ENCODE measurements at places on chromosomes 16 and 17.

DNA sequence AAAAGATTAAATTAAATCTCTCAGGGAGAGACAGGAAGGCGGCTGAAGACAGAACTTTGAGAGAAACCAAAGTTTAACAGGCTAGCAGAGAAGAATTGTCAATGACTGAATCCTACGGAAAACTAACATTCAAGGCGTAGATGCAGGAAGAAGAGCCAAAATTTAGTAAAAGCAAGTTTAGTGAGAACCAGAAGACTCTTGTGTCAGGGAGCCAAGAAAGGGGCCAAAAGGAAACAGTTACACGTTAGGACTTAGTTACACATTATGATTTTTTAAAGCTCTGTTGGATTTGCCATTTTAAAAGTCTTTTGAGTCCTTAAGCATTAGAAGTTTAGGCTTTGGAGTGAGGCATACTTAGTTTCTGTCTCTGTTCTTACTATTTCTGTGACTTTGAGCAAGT lies 164.6 kb downstream of the CHD9 start:
- DNase-seq: no peak

DNA sequence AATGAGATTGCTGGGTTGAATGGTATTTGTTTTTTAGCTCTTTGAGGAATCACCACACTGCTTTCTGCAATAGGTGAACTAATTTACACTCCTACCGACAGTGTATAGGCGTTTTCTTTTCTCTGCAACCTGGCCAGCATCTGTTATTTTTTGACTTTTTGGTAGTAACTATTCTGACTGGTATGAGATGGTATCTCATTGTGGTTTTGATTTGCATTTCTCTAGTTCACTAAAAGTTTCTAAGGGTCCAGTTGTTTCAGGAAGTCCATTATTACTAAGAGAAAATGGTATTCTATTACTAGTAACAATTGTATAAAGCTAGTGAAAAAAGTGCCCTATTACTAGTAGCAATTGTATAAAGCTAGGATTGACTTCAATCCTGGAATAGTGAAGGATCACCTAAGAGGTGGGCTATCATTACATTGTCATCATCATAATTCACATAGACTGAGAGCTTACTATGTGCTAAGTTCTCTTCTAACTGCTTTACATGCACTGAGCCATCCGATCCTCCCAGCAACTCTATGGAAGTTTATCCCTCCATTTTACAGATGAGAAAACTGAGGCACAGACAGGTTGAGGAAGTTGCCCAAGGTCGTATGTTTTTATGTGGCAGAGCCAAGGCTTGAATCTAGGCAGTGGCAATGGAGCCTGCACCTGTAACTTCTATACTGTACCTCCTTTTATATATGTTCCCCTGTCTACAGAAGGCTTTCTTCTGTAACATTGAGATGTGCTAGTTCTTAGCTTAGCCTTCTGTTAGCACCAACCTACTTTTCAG lies 13.4 kb upstream of the SMIM36 start:
- DNase-seq: no peak

DNA sequence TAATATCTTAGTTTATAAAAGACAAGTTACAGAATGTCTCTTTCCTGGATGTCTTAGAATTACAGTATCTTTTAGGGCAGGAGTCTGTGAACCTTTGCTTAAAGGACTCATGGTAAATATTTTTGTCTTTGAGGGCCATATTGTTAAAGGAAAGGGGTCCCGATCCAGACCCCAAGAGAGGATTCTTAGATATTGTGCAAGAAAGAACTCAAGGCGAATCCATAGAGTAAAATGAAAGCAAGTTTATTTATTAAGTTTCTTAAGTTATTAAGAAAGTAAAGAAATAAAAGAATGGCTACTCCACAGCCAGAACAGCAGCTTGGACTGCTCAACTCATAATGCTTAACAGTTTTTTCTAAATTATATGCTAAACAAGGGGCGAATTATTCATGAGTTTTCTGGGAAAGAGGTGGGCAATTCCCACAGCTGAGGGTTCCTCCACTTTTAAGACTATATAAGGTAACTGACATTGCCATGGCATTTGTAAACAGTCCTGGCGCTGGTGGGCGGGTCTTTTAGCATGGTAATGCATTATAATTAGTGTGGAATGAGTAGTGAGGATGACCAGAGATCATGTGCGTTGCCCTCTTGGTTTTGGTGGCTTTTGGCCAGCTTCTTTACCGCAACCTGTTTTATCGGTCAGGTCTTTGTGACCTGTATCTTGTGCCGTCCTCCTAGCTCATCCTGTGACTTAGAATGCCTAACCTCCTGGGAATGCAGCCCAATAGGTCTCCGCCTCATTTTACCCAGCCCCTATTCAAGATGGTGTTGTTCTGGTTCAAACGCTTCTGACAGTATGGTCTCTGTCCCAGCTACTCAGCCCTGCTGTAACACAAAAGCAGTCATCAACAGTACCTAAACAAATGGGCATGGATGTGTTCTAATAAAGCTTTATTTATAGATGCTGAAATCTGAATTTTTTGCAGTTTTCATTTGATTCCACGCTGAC lies 53.2 kb downstream of the BMERB1 start:
- no peak for DNase-seq

DNA sequence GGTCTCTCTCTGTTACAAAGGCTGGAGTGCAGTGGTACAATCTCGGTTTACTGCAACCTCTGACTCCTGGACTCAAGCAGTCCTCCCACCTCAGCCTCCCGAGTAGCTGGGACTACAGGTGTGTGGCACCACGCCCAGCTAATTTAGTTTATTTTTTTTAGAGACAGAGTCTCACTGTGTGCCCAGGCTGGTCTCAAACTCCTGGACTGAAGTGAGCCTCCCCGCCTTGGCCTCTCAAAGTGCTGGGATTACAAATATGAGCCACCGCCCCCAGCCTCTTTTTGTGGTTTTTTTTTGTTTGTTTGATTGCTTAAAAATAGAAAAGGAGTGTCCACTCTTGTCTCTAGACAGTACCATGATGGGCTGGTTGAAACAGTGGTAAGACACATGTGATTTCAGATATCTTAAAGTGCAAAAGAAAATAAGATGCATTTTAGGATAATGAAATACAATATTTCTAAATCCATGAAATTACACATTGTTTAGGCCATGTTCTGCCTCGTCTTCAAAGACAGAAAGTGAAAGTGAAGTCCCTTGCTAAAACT lies 27.4 kb downstream of the KIAA0513 start:
- DNase-seq: no peak

GRCh38 chr16:16151315-16151714 lies 72.0 kb downstream of the ABCC6 start:
- no peak for DNase-seq

DNA sequence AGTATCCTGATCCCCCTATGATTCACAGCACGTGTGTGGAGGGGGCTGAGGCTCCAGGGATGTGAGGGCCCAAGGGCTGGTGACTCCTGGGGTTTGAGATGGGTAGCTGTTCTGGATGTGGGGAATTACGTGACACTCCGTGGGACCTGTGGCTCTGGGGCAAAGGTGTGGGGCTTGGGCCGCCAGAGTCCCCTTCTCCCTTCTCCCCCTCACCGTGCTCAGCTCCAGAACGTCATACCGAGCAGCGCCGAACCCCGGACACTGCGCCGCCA lies 7.2 kb downstream of the PLEKHH3 start:
- no peak for DNase-seq

- DNase-seq: no peak
Measured at GRCh38 chr16:3564130-3564888, 12.9 kb downstream of the NLRC3 start.

DNA sequence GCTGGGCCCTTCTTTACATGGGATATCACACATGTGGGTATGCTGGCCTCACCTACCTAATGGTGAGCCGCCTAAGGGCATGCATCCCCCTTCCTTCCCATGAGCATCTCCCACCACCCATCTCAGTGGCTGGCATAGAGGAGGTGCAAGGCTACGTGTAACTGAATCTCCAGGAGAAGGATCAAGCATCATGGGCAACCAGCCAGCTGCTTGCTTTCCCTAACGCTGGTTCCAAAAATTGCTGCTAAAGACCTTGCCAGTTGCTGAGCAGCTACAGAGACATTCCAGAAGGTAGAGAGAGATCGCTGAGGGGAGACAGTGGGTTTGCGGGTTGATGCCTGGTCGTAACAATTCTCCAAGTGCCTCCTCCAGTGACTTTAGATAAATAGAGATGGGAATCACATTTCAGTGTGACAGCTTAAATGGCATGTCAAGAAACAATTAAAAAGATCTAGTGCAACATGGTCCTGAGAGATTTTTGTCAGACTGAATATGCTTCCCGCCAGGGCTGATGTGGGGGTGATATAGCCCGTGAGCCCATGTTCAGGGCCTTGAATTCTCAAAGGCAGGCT lies 378.4 kb upstream of the CDH5 start:
- DNase-seq: no peak

DNA sequence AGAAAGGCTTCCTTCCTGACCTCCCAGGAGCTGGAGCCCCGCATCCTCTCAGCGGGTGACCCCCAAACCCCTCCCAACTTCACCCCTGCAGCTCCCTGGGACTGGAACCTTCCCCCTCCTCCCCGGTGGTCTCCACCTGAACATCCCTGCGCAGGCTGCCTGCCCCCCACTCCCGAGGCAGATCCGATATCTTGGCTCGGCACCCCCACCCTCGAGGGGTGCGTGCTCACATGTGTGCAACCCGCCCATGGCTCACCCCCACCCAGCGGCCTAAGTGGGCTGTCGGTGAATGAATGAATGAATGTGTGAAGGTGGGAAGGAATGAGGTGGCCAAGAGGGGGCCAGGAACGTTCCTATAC lies 39.7 kb downstream of the SLC7A5 start:
- no peak for DNase-seq

GRCh38 chr16:11681556-11681955 lies 13.3 kb downstream of the SNN start:
- no peak for DNase-seq

- DNase-seq: no peak
Measured at GRCh38 chr17:62163847-62164246, 98.8 kb upstream of the MED13 start.

DNA sequence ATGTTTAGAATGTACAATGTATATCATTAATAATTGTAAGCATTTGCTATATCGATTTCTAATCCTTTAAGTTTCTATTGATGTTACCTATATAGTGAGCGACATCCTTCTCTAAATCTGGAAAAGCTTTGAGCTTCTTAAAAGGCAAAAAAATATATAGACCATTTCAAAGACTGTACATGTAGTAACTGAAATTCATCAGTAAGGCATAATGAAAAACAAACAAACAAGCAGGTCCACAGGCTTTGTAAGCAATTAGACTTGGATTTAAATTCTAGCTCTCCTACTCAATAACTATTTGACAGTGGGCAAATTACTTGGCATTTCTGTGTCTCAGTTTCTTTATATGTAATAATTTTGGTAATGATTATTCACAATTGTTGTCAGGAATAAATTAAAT lies 51.7 kb upstream of the NACA2 start:
- DNase-seq: no peak

DNA sequence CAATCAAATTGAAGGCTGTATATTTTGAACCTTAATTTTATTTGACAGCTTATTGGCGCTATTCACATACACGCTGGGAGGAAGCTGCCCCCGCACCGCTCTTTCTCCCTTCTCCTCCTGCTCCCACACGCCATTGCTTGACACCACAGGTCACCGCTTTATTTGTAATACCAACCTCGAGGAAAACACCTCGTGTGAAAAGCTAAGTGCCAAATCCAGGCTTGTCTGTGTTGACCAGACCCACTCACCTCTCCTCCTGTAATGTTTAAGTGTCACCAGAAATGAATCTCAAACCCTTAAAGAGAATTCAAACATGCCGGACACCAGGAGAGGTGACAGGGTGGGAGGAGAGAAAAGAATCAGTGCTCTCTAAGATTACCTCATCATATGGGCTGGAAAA lies 331.4 kb downstream of the GRIN2A start:
- no peak for DNase-seq

- no peak for DNase-seq
Measured at GRCh38 chr16:19749571-19750080, 31.6 kb downstream of the IQCK start.

GRCh38 chr16:75109732-75110243 lies 6.8 kb downstream of the LDHD start:
- no peak for DNase-seq

- DNase-seq: no peak
Measured at GRCh38 chr16:17557949-17558348, 87.2 kb upstream of the XYLT1 start.

- no peak for DNase-seq
Measured at GRCh38 chr16:9351440-9351839, 260.0 kb downstream of the HAPSTR1 start.

- DNase-seq: no peak
Measured at GRCh38 chr16:49664221-49665215, 191.4 kb downstream of the ZNF423 start.

DNA sequence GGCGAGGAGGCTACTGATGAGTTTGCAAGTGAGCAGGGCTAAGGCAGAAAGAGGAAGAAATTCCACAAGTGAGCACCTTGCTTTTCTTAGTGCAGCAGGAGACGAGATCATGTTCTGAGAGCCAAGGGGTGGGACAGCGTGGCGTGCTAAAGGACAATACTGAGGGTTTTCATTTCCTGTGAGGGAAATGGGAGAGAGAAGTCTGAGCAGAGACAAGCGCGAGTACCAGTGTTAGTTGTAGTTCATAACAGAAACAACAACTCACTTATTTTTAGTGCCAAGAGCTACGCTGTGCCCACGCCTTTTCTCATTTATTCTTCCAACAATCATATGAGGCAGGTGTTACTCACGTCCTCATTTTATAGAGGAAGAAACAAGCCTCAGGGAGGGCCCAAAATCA lies 2.3 kb downstream of the SPACA3 start:
- DNase-seq: no peak

GRCh38 chr16:67463059-67463458 lies 17.9 kb downstream of the ATP6V0D1 start:
- DNase-seq: no peak

DNA sequence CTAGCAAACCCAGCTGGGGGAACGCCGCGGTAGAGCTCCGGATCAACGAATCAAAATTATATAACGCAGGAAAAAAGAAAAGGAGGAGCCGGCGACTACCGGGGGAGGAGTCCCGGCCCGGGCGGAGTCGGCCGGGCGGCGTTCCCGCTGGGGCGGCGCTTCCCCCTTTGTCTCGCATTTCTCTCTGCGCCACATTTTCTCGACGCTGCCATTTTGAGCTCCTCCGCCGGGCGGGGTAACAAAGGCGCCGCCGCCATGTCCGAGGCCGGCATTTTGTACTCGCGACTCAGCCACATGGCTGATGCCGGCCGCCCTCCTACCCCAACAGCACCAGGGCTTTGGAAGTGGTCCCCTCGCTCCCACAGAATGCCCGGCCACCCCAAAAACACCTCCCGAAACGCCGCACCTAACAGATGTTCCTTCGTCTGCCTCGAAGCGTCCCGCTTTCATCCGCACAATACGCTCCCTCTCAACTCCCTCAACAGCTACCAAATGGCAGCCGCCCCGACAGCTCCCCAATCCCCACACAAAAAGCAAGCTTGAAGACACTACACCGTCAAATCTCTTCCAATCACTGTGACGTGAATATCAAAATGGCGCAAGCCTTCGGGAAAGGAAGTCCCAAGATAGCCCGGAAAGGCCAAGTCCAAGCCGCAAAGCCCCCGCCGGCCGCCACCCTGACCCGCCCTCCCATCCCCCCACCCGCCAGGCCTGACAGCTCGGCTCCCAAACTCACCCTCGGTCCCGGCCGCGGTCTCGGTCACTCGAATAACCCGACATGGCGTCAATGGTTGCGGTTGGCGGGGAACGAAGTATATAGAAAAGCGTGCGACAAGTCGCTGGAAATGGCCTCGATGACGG lies 519 bp downstream of the DDX5 start:
- peak; percentile 57 for DNase-seq

GRCh38 chr17:32846143-32846542 lies 30.8 kb downstream of the MYO1D start:
- no peak for DNase-seq
